D721Med (cell line): ENCODE measurements at places on chromosomes 2 and 18.
A peak's percentile ranks its signal among the peaks of the same experiment; 100 is the strongest.

- DNase-seq: no peak
These were observed 11.0 kb upstream of the UBE2F start for GRCh38 chr2:237955640-237956401.

GRCh38 chr18:48687346-48688042 lies 148.7 kb downstream of the CTIF start:
- DNase-seq: no peak

- DNase-seq: no peak
These were observed 47.3 kb upstream of the GULP1 start for GRCh38 chr2:188244383-188244782.

DNA sequence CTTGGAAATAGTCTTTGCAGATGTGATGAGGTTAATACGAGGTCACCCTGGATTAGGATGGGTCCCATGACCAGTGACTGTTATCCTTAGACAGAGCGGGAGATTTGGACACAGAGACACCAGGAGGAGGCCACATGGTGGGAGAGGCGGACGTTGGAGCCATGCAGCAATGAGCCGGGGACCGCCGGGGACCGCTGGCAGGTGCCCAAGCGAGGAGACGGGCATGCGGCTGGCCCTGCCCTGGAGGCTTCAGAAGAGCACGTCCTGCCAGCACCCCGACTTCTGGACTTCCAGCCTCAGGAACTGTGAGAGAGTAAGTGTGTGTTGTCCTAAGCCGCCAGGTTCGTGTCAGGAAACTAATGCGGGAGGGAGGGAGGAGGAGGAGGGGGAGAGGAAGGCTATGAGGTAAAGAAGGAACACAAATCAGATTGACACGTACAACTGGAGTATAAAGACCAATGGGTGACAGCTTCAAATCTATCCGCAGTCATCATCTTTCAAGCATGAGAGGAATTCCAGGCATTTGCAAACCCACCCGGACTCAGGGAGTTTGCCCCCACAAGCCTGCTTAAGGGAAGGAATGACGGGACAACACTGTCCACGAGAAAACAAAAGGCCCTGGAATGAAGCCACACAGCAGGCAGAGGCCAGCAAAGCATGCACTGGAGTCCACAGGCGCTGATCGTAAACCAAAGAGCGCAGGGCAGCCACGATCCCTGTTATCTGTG lies 11.6 kb upstream of the BOK start:
- no peak for DNase-seq

GRCh38 chr18:69411199-69411598 lies 10.5 kb downstream of the DOK6 start:
- DNase-seq: no peak

DNA sequence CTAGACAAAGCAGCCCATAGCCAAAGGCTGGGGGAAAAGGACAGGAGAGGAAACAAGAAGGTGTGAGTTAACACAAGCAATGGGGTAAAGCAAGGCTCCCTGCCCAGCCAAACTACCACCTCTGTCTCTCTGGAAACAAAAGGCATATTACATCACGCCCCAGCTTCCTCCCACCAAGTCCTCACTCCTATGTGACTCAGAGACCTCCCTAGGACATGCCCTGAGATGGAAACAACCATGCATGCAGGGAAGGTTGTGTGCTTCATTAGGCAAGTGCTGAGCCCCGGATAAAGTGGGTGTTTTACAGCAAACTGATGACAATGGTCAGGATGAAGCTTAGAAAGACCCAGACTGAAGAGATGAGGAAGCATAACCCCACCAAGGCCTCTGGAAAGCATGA lies 9.0 kb upstream of the ATRAID start:
- peak; percentile 2 for DNase-seq

DNA sequence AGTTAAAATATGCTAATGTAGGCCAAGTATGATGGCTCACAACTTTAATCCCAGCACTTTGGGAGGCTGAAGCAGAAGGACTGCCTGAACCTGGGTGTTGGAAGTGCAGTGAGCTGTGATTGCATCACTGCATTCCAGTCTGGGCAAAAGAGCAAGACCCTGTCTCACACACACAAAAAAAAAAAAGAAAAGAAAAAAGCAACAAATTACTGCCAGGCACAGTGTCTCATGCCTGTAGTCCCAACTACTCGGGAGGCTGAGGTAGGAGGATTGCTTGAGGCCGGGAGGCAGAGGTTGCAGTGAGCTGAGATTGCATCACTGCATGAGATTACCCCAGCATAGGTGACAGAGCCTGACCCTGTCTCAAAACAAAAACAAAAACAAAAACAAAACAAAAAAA lies 110.6 kb downstream of the PRELID3A start:
- DNase-seq: no peak

DNA sequence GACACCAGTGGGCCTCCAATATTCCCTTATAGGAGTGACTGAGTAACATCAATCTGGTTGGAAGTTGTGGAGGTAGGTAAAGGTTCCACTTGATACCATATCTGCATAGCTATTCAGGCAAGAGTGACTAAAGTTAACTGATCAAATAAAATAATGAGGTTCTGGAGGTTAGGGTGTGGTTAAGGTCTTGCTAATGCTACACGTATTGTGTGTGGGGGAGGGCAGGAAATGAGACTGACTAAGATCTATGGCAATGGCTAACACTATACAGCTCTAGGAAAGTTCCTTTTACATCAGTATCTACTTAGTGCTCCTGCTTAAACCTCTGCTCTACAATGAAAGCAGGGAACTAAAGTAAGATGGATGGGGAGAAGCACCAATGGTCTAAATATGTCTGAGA lies 149.1 kb upstream of the MGAT5 start:
- DNase-seq: no peak

DNA sequence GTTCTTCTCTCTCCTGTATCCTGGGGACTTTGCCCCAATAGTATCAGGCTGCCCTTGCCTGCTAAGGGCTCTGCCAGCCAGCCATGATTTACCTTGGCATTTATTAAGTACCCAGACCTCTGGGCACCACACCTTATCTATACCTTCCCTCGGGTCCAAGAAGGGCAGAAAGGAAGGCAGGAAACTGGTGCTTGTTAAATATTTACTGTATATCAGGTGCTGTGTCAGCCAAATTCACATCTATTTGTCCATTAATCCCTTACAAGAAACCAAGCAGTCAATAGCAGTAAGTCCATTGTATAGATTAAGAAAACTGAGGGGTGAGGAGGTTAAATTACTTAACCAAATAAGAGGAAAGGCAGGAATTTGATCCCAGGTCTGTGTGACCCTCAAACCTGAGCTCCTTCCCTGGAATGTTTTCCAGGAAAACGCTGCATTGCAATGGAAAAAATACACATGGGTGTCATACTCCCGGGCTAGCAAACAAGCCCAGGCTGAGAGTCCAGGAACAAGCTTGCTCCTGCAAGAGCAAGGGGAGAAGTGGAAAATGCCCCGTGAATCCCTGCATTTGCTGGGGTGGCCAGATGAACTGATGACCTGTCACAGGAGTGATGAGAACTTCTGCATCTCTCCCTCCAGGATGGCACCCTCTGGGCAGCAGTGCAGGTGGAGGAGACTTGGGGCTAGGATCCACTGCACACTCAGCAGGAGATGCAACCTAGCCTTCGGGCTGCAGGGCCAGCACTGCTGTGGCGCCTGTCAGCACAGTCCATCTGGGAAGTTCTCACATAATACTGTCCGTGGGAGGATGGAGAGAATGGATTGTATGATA lies 30.4 kb downstream of the CIB4 start:
- DNase-seq: no peak

DNA sequence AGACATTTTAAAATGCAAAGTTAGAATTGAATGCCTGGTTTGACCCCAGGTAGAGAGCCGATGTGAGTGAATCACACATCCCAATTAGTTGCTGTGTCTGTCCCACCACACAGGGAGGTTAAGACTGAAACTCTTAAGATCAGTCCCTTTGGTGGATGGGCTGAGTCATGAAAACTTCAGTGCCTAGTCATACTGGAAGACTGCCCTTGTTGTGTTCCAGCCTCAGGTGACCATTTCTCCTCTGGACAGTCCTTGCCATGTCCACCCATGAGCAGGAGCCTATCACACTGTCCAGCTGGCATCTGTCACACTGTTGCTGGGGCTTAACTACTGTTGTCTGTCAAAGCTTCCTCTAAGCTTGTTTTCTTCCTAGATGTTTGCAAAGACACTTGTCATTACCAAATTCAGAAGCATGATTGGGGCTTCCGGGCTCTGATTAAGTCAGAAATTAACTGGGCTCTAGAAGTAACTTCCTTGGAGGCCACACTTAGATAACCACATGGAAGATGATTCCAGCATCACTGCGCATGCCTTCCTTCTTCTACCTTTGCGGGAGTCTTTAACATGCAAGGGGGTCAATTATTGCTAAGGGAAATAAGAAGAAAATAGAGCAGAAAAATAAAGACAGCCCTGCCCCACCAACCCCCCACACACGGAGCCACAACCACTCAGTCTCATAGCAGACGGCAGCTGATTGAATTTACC lies 21.3 kb downstream of the CYRIA start:
- no peak for DNase-seq

- peak; percentile 41 for DNase-seq
These were observed 15.6 kb upstream of the NFATC1 start for GRCh38 chr18:79379931-79380815.

GRCh38 chr2:20543469-20544152 lies 96.7 kb downstream of the RHOB start:
- no peak for DNase-seq

GRCh38 chr2:61905372-61906185 lies at the start of gene COMMD1:
COMMD1 (plus strand) TSS chr2:61905674; CDS start chr2:61905679, 5 bp downstream.
- no peak for DNase-seq

DNA sequence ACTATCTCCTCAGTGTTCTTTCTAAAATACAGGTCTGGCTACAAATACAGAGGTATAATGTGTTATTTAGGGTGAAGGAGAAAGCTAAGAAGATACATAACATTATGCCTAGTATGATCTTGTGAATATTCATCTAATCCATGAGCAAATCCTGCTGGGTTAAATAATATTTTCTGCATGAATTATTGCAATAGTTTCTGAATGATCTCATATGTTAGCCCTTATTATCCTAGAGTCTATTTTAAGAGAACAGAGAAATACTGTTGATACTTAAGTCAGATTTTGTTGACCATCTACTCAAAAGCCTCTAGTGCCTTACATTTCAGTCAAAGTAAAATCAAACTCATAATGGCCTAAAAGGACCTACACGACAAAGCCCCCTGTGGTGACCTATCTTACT lies 382.3 kb downstream of the FIGN start:
- no peak for DNase-seq

GRCh38 chr2:155178921-155179320 lies 480.4 kb downstream of the KCNJ3 start:
- DNase-seq: no peak

- DNase-seq: no peak
These were observed 95.4 kb downstream of the DOCK10 start for GRCh38 chr2:224946895-224947294.

DNA sequence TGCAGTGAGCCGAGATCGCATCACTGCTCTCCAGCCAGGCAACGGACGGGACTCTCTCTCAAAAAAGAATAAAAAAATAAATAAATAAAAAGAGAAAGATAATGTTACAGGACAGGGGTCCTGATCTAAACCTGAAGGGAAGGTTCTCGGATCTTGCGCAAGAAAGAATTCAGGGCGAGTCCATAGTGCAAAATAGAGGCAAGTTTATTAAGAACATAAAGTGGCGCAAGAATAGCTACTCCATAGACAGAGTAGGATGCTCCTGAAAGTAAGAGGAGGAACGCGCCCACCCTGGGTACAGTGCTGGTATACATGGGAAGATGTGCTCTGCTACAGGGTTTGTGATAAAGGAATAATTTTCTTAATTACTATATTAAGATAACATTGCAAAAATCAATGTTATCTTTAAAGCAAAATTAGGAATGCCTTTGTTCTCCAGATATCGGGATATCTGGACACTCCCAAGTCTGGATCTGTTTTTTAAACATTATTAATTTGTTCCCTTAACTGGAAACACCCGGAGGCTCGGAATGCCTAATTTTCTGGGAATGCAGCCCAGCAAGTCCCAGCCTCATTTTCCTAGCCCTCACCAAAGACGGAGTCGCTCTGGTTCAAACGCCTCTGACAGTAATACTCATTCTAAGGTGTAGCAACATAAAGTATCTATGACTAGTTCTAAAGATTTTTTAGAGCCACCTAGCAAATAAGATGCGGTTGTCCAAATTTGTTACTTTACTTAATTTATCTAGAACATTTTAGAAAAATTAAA lies 38.8 kb downstream of the ACSL3 start:
- DNase-seq: no peak

GRCh38 chr2:105239924-105240323 lies 1.6 kb upstream of the GPR45 start:
- DNase-seq: no peak

- no peak for DNase-seq
These were observed 34.9 kb downstream of the SERPINE2 start for GRCh38 chr2:224004105-224004695.

- no peak for DNase-seq
These were observed 371.1 kb downstream of the TXNL1 start for GRCh38 chr18:56267334-56267733.

GRCh38 chr2:227655454-227655853 lies 11.2 kb upstream of the SCYGR5 start:
- no peak for DNase-seq

GRCh38 chr2:158497486-158497885 lies 40.7 kb downstream of the PKP4 start:
- no peak for DNase-seq

- no peak for DNase-seq
These were observed 56.0 kb downstream of the NEURL3 start for GRCh38 chr2:96449174-96449573.

- no peak for DNase-seq
These were observed 15.2 kb downstream of the OTOF start for GRCh38 chr2:26462511-26463243.

DNA sequence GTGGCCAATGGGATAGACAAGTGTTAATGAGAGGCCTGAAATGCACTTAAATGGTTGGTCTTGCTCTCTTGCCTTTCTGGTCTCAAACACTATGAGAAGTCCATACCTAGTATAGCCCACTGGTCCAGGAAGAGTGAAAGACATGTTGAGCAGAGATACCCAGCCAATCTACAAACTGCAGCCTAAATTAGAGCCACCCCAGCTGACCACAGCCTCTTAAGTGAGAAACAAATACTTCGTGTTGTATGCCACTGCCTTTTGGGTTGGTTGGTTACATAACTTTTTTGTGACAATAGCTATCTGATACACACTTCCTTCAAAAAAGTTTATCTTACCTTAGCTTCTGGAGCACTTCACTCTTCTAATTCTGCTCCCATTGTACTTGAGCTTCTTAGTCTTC lies 8.8 kb upstream of the EXOC6B start:
- DNase-seq: no peak

DNA sequence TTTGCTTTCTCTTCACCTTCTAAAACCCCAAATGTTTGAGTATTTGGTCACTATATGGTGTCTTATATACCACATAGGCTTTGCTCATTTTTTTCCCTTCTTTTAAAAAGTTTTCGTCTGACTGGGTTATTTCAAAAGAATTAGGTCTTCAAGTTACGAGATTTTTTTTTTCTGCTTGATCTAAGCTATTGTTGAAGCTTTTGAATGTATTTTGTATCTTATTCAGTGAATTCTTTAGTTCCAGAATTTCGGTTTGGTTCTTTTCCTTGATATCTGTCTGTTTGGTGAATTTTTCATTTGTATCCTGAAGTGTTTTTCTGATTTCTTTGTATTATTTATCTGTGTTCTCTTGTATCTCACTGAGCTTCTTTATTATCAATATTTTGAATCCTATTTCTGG lies 93.5 kb downstream of the ARL6IP6 start:
- no peak for DNase-seq

GRCh38 chr2:65382323-65382722 lies 50.1 kb downstream of the SPRED2 start:
- no peak for DNase-seq
